ENCODE measurements at places on chromosomes 4 and X.
A peak's percentile ranks its signal among the peaks of the same experiment; 100 is the strongest.

- peak; percentile 87 for DNase-seq
These were observed 11.1 kb downstream of the GASK1B start for GRCh38 chr4:158161551-158162354.

GRCh38 chr4:183405303-183405702, 39.1 kb upstream of the CDKN2AIP start:
- no peak for DNase-seq

- no peak for DNase-seq
These were observed 106.3 kb upstream of the PTPN13 start for GRCh38 chr4:86487738-86488348.

GRCh38 chr4:109248322-109248900, 54.0 kb downstream of the COL25A1 start:
- DNase-seq: no peak

- no peak for DNase-seq
These were observed 8.7 kb downstream of the SLC7A11 start for GRCh38 chr4:138233313-138234034.
